ENCODE measurements at places on chromosomes 13 and 19.

DNA sequence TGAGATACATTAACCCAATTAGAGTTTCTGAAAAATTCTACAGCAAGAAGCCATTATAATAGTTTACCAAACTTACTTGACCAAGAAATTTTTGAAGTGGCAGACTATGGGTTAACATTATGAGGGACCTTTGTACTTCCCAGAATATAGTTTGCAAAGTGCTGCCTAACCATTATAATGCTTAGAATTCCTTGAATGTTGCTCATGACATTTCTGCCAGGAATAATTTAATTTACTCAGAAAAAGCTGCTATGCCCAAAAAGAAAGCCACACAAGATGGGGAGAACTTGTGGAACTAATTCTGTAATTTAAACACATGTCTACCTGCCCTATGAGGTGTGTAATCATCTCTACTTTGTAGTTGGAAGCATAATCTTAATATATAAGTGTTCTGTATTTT lies 58.1 kb upstream of the MYCBP2 start:
- DNase-seq: no peak

DNA sequence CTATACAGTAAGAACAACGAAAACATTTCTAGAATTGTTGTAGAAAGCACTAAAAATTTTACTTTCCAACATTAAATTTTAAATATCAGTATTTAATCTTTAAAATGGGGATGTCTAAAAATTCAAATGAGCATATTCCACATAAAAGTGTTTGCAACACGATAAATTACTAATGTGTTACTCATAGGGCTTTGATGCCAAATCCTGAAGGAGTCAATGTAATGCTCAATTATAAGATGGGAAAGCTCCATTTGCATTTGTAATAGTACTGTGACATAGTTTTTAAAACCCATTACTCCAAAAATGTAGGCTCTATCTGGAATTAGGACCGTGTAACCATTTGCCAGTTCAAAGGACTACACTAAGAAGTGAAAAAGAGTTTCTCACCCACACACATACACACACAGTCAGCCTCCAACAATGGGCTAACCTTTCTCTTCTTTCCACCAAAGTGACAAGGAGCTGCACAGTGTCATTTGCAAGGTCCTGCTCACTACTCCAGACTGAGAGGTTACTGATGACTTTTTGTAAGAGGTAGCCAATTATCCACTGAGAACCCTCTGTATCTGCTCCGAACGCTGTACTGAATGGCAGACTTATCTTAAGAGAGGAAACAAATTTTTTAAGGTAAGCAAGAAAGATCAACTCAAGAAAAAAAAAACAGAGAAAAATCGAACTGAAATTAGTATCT lies 26.1 kb upstream of the EEF1AKMT1 start:
- DNase-seq: no peak

- no peak for DNase-seq
These were observed 55.9 kb downstream of the ZNF431 start for GRCh38 chr19:21197590-21198295.

DNA sequence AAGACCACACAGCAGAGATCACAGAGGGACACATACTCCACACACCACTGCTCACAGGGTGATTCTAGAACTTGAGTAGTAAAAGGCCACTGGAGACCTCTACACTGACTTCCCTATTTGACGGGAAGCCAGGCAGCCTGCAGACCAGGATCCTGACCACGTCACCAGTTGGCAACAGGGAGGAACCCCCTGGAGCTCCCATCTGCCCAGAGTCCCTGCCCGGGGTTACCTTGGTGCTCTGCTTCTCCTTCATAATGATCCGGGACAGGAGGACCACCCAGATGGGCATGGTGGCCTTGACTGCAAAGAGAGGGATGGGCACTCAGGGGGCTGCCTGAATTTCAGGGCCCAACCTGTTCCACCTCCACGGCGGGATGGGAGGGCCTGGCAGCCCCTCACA lies 932 bp downstream of the SLC35E1 start:
- no peak for DNase-seq

DNA sequence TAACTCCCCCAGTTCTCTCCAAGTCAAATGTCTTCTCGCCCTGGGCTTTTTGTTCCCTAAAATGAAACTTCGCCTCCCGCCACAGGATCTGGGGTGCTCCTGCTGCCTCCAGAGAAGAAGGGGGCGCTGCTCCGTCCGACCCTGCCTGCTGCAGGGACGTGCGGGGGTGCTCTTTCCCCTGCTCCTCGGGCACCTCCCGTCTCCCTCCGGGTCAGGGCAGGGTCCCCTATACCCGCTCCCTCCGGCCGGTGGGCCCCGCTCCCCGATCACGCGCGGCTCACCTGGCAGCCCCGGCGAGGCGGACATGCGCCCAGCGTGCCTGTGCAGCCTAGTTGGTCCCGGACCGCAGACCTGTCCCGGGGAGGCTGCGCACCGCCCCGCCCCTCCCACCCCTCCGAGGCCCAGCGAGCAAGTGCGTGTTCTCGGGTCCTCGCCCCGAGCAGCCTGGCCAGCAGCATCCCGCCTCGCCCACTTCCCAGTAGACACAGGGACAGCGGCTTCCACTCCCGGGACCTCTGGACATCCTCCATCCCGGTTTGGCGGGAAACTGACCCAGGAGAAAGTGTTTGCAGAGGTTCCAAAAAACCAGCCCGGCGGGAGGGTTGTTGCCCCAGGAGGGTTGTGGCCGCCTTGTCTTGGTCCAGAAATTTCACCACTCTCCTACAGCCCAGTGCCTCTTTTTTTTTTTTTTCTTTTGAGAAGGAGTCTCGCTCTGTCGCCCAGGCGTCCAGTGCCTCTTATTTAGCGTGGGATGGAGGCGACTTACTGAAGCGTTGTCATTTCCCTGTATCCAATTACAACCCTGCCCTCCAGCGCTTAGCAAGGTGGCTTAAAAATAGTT lies at the start of gene OXGR1:
Gene OXGR1, minus strand, starts transcription at position 460 of the 841 bp plus-strand sequence. CDS start 6,717 bp downstream, outside the sequence.
- DNase-seq: no peak

DNA sequence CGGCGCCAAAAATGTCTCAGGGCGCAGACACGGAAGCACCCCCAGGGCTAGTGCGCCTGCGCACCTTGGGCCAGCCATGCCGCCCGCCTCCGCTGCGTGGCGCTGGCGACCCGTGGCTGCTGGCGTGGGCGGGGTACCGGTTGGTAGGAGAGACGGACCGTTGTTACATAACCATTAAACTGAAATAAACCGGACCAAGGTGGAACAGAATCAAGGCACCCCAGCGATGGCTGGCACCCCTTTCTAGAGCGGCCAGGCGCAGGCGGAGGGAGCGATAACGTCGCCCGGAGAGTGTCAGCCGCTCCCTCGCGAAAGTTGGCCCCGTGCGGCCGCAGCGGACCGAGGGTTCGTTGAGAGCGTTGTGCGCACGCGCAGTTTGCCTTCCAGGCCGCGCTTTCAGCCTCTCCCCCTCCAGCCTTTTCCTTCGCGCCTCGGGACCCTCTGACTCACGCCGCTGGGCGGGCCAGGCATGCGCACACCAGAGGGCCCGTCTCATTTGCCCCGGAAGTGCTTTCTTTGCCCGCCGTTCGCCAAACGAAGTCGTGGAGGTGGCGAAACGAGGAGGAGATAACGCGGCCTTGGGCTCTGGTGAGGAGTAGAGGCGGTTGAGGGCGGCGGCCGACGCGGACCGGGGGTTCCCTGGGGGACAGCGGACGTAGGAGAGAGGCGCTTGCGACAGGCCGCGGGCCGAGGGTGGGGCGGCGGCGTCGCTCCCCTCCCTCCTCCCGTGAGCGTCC lies at the start of the genes PLEKHJ1 and SF3A2:
Gene PLEKHJ1, minus strand, starts transcription at position 16 of the 737 bp plus-strand sequence. CDS start 81 bp downstream, outside the sequence.
Gene SF3A2, plus strand, starts transcription at position 511 of the 737 bp plus-strand sequence. CDS start 6,595 bp downstream, outside the sequence.
- DNase-seq: peak; percentile 97

GRCh38 chr19:19215792-19216191 lies 4.0 kb downstream of the NCAN start:
- no peak for DNase-seq

DNA sequence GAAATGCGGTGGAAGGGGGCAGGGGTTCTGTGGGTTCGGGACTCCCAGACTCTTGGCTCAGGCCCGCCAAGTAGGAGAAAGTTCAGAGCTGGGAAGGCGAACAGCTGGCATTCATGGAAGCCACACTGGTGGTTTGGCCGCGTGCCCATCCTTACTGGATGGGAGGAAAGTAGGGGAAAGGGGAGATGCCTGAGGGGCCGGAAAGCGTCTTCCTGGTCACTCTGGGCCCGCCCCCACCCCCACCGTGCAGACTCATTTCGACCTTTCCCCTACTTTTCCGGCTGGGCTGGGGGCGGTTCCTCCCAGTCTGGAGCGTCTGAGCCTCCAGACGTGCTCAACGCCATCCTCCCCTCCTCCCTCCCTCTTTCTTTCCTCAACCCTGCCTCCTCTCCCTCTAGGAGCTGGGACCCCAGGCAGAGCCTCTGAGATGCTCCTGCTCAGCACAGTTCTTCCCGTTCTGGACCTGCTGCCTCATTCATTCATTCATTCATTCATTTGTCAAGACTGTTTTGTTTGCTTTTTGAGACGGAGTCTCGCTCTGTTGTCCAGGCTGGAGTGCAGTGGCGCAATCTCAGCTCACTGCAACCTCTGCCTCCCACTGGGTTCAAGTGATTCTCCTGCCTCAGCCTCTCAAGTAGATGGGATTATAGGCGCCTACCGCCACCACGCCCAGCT lies 3.5 kb downstream of the ANGPTL4 start:
- DNase-seq: no peak

DNA sequence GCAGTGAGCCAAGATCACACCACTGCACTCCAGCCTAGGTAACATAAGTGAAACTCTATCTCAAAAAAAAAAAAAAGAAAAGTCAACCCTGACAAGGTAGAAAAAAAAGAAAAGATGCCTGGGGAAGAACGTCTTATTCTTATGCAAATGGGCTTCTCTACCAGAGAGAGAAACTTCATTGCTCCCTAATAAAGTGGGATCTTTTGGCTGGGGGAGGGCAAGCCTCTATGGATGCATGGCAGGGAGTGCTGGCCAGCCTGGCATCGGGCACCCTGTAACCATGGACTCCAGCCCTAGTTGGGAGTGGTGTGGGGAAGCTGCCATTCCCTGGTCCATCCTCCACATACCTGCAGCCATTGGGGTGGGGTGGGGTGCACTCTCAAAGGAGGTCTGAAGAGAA lies 30.7 kb upstream of the ZNF728 start:
- no peak for DNase-seq

DNA sequence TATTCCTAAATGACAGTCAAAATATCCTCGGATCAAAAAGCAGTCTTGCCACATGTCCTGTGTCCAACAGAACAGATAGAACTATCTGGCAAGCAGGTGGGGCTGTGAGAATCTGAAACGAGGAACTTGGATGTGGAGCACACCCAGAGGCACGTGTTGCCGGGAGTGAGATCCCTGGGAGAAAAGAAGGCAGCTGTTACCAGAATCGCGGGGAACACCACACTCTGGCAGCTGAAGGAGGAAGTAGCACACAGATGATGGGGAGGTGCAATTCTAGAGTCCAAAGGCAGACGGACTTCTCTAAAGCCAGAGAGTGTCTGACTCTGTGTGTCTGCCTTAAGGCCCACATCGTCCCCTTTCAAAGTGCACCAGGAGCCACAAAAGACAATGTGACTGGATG lies 22.3 kb downstream of the SLC7A1 start:
- DNase-seq: no peak

- DNase-seq: no peak
These were observed 107.9 kb downstream of the GGACT start for GRCh38 chr13:100480676-100481075.

DNA sequence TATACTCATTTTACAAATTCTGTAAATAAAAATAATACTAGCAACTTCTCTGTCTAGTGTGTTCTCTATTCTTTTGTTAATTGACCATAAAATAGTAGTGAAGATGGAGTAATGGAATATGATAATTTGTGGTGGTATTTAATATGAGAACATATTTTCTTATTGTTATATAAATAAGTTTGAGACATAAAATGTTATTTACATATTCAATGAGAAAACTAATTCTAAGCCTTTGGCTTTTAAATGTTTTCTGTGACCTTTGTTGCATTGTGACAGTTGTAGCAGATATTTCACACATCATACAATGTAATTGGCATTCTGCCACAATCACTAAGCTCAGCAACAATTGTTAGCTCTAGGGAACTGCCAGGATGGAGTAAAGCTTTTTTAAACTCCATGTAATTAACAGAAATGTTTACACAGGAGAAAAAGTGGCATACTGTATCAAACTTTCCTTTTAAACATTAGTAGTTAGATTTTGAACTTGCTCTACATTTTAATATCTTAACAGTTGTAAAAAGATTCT lies 562.1 kb upstream of the PCDH9 start:
- no peak for DNase-seq

DNA sequence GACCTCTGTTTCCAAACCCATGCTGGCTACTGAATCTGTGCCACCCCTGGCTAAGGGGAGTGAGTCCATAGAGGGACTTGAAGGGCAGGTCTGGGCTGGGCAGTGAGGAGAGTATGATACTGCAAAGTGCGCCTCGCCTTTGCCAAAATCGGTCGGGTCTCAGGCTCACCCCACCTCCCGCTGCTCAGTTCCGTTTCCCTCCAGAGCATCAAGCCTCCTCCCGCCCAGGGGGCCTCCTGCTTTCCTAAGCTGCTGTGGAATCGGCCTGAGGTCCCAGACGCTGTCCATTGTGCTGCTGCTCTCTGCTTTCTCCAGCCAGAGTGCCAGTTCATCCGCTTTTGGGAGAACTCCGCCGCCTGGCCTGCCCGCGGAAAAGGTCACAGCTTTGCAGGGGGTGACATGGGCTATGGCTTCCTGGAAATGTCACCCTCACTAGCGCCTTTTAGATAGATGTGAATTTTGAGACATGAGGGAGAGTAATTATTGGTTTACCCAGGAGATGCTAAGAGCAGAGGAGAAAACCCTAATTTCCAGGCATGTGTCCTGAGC lies 1418.4 kb downstream of the UQCRFS1 start:
- DNase-seq: no peak

DNA sequence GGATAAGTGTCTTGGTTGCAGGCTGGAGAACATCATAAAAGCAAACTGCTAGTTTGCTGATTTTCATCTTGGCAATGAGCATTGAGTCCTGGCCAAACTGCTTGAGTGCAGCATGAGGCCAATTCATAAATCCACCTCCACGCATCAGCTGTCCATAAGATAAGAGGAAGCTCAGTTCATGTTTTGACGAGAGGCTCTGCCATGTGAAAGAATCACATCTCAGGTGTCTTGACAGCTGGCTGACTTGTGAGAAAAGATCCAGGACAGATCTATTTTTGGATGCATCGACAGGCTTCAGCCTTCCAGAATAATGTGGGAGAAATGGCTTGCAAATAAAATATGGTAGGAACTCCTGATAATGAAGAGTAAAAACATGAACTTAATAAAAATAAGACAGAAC lies 5.4 kb upstream of the ZNF682 start:
- no peak for DNase-seq

DNA sequence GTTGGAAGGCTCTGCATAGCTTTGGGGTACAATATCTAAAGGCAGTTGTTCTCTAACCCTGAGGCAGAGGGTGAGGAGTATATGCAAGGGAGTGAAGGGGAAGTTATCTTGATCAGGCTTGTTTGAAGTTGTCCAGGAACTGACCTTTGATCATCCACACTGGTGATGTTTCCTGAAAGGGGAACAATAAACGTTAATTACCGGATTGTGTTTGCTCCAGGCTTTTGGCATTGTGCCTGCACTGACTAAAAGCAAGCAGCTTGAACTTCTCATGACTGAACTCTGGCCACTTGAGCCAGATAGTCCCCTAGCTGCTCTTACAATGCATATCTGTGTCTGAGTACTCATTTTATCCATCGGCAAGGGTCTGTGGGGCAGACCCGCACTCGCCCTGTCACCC lies 27.0 kb upstream of the ZNF726 start:
- no peak for DNase-seq

- no peak for DNase-seq
These were observed 31.7 kb upstream of the ZNF507 start for GRCh38 chr19:32313569-32314265.

Measured in activated T-helper 1 cell treated with anti-CD3 and anti-CD28 coated beads, Interleukin-2, amount 50 U/mL, for 16 hours (primary cell).